ENCODE measurements at places on chromosomes 4 and X. TPM values are rescaled to one million over a fixed set of nuclear protein-coding genes. Genes with fewer than 3 reads are reported as not detected.

DNA sequence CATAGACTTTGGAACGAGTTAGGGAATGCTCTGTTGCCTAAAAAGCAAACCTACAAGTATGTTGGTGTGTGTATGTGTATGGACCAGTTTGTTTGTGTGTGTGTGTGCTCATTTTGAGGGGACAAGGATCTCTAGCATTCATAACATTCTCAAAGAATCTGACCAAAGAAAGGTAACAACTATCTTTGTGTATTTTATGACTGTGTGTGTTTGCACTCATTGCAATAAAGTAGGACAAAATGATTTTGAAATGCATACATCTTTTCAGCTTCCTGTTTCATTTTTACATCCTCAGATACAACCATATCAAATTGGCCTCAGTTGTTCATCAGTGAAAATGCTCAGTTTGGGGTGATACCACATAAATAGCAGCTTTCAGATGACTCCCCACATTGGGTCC is 8.3 kb upstream of the XK start:
- H3K4me3 ChIP-seq, result no peak overlapping the region
- H3K27me3 ChIP-seq, result no peaks in the 10 kb centered on the region
- no peaks in the 10 kb centered on the region for H3K36me3 ChIP-seq
- H3K4me1 ChIP-seq, result no peaks in the 10 kb centered on the region

GRCh38 chr4:2771264-2771663 is 15.1 kb upstream of the TNIP2 start:
- H3K4me3 ChIP-seq, result no peak overlapping the region
- no peak overlapping the region for H3K27ac ChIP-seq
- peak; percentile 10 for DNase-seq
- no peaks in the 10 kb centered on the region for H3K36me3 ChIP-seq

- H3K4me1 ChIP-seq, result no peaks in the 10 kb centered on the region
- H3K36me3 ChIP-seq, result no peaks in the 10 kb centered on the region
- DNase-seq, result no peak
- no peak overlapping the region for H3K4me3 ChIP-seq
- H3K27ac ChIP-seq, result no peak overlapping the region
Observed at GRCh38 chr4:146398404-146398803, 123.3 kb downstream of the SLC10A7 start.

PKD2 gene
- 311 TPM for total RNA-seq

DNA sequence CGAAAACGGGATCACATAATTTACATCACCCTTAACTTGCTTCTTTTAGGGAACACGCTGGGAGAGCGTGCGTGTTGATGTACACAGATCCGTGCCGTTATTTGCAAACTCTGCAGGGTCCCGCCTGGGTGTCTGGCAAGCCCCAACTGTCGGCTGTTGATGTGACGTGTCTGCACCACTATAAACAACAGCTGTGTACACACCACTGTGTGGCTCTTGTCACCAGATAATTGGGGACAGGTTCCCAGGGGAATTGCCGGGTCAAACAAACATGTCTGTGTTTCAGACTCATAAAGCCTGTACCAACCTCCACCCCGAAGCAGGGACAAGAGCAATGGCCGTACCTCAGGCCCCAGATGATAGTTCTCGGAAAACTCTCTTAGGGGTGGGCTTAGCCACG is 105.0 kb upstream of the AFAP1 start:
- no peak for DNase-seq
- H3K27ac ChIP-seq, result no peak overlapping the region
- no peak overlapping the region for H3K4me3 ChIP-seq
- H3K4me1 ChIP-seq, result no peaks in the 10 kb centered on the region
- no peaks in the 10 kb centered on the region for H3K36me3 ChIP-seq

XAGE3 gene
- not detected for total RNA-seq

HHIP gene
- 1.6 TPM for total RNA-seq

TMEM154 gene
- total RNA-seq, result 5.1 TPM

- no peak for DNase-seq
- no peaks in the 10 kb centered on the region for H3K36me3 ChIP-seq
- H3K4me1 ChIP-seq, result peaks cover 3% of the 10 kb centered on the region
- peak overlapping the region; percentile 79 for H3K4me3 ChIP-seq
- H3K27me3 ChIP-seq, result no peaks in the 10 kb centered on the region
Observed at GRCh38 chr4:1290165-1290977, 680 bp downstream of the MAEA start.

DNA sequence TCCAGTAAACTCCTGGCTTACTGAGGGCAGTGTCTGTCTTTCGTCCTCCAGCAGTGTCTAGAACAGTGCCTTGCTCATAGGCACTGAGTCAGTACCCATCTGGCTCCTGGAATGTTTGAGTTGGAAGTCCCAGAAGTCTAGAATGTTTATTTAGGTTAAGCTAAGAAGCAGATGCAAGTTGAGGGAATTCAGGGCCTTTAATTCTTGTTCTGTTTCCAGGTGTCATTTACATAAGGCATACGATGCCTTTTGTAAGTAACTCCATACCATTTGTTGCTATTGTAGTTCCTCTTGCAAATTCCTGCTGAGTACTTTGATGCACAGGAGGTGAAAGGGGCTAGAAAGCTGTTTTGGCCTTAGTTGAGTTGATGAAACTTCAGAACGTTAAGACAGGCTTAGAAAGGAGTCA is 22.2 kb downstream of the ARHGAP10 start:
- peaks cover 7% of the 10 kb centered on the region for H3K4me1 ChIP-seq
- no peaks in the 10 kb centered on the region for H3K27me3 ChIP-seq
- H3K27ac ChIP-seq, result peak overlapping the region; percentile 76
- H3K36me3 ChIP-seq, result no peaks in the 10 kb centered on the region
- DNase-seq, result no peak

DNA sequence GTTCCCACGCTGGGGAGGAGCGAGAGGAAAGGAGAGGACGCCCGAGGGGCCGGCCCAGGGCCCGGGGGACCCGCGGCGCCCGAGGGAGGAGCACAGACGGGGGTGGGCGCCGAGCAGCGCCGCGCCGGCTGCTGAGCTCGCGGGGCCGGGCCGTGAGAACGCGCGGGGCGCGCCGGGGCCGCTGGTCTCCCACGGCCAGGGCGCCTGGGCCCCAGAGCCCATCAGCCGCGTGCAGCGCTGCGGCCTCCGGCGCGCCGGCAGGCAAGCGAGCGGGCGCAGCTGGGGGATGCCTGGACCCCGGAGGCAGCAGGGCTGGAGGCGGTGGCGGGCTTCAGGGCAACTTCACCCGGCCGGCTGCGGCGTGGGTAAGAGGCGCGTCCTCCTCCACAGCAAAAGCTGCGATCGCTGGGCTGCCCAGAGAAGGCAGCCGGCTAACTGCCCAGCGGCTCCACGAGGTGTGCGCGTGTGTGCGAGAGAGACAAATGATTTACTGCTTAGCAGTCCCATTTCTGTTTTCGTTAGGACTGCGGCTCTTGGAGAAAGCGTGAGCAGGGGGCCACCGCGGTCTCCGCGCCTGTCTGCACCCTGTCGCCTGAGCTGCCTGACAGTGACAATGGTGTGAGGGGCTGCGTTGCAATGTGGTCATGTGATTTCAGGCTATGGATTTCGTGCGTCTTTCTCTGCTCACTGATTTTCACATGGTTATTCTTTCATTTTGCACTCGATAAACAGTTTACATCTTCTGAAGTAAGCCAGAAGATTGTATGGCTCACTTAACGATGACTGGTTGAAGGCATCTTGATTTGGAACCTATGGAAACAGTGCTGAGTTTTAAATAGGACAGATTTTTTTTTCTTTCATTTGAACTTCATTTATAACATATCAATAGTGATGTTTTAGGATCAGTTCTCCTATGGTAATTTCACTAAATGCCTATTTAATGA is 1.2 kb downstream of the GUCY1A1 start:
- no peaks in the 10 kb centered on the region for H3K36me3 ChIP-seq
- peaks cover 2% of the 10 kb centered on the region for H3K4me1 ChIP-seq
- DNase-seq, result peak; percentile 86
- peak overlapping the region; percentile 85 for H3K27ac ChIP-seq
- no peaks in the 10 kb centered on the region for H3K27me3 ChIP-seq

DNA sequence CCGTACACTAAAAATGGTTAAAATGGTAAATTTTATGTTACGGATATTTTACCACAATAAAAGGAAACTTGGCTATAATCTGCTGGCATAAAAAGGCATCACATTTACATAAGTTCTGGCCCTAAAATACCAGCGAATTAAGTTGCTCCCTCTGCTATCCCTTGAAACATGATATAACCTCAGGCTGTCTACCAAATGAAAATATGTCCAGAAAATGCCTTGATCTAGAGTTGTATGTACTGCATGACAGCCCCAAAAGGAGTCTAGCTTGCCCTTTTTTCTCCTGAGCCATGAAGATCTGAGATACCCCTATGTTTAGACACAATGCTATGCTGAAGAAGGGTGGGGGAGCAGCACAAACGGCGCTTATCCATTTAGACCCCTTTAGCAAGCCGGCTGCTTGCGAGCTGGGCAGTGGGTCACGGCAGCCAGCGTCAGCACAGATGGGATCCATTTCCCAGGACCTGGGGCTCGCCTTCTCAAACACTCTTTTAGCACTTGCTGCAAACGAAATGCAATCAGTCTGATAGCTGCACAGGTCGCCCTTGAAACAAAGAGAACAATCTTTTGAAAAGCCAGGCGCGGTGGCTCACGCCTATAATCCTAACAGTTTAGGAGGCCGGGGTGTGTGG is 77.0 kb downstream of the AFAP1 start:
- no peak overlapping the region for H3K27ac ChIP-seq
- H3K4me1 ChIP-seq, result no peaks in the 10 kb centered on the region
- no peaks in the 10 kb centered on the region for H3K27me3 ChIP-seq
- no peak for DNase-seq
- H3K4me3 ChIP-seq, result no peak overlapping the region
